HS-27A (cell line): ENCODE measurements at places on chromosomes 2 and 18.
A peak's percentile ranks its signal among the peaks of the same experiment; 100 is the strongest.

DNA sequence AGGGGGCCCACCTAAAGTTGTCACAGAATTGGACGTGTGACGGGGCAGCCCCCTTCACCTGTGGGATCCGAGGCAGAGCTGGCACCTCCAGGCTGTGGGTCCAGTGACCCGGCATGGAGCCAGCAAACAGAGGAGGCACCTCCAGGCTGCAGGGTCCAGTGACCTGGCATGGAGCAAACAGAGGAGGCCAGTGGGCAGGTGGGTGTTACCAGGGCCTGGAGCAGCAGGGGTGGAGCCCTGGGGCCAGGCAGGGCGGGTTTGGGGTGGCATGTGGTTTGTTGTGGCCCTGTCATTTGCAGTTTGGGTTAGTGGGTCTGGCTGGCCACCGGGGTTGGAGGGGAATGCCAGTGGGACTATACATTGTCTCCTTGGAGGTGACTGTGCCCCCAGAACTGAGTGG, 68.2 kb downstream of the HPCAL1 start:
- no peak for DNase-seq

DNA sequence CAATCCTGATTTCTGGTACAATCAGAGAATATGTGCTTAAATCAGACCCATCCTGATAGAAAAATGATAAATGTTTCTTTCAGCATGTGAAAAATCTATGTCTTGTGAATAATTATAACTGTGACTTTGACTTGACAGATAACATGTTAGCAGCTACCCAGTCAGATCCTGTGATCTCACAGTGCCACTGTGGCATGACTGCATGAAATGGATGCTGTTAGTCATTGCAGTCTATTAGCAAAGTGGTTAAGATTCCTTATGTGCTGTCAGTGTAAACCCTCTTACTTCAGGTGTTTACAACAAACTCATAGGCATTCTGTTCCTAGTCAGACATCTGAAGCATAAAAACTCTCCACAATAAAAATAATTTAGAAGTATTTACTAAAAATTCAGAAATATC, 244.6 kb upstream of the RND3 start:
- no peak for DNase-seq

GRCh38 chr2:58720770-58721697, 479.9 kb upstream of the FANCL start:
- no peak for DNase-seq

- no peak for DNase-seq
Measured at GRCh38 chr2:170145191-170145590, 32.8 kb upstream of the MYO3B start.

DNA sequence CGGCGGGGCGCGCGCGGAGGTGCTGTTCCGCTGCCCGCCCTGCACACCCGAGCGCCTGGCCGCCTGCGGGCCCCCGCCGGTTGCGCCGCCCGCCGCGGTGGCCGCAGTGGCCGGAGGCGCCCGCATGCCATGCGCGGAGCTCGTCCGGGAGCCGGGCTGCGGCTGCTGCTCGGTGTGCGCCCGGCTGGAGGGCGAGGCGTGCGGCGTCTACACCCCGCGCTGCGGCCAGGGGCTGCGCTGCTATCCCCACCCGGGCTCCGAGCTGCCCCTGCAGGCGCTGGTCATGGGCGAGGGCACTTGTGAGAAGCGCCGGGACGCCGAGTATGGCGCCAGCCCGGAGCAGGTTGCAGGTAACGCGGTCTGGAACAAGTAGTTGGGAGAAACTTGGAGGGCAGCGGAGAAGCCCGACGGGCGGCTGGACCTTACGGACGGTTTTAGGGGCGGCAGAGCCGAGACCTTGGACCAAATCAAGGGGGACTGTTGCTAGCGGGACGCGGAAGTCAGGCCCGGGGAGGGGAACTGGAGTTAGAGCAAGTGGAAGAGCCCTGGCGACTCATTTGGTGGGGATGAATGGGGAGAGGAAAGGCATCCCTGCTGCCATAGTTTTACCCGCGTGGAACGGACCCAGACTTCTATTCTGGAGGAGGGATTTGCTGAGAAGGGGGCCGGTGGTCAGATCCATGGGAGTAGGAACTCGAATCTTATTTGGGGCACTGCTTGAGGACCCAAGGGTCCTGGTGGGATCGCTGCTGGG, 573 bp downstream of the IGFBP2 start:
- no peak for DNase-seq

- DNase-seq, result no peak
Measured at GRCh38 chr18:59909289-59910036, 9.7 kb downstream of the PMAIP1 start.

DNA sequence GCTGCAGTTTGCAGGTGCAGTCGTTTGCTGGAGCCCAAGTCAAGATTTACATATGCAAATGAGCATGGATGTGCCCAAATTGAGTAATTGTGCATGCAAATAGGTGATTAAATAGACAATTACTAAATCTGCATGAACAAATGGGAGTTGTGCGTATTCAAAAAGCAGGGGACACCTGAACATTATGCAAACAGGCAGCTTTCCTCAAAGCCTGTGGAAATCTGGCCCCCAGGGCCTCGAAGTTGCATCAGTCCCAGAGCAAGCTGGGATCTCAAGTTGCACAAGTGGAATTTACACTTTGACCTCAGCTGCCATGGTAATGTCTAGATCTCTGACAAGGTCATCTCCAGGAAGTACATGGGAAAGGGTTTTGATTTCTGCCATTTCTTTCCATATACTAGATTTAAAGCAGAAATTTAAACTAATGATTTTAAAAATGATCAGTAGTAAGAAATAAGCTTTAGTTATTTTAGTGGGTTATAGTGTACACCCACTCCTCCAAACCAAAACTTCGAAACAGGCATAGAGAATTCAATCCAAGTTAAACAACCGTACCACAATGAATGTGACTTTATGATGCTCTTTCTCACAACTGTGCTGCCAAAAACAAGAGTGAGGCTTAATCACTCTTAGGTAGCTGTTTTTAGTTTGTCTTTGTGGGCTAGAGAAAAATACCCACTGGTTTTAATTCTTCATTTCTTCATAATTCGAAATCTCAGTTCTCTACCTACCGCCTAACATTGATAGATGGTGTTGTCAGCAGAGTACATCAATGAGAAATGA, 110.7 kb downstream of the RND3 start:
- no peak for DNase-seq

- DNase-seq, result no peak
Measured at GRCh38 chr2:96157649-96158553, 12.7 kb upstream of the DUSP2 start.

DNA sequence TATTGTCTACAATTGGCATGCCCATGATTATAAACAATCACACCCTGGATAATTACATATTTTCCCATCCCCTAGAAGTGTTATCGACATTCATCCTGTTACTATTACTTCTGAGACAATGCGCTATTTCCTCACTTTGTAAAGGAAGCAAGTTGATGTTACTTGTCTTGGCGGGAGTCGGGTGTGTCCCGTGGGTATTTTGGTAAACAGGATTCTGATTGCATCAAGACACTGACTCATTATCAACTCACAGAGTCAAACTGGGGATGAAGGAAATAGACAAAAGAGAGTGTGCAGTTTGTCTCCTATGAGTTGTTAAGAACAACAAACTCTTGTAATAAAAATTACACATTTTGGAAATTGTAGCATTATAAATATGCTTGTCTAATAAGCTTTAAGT, 142.7 kb downstream of the GALR1 start:
- no peak for DNase-seq

GRCh38 chr2:10848541-10848940, 36.0 kb upstream of the PDIA6 start:
- DNase-seq, result no peak

DNA sequence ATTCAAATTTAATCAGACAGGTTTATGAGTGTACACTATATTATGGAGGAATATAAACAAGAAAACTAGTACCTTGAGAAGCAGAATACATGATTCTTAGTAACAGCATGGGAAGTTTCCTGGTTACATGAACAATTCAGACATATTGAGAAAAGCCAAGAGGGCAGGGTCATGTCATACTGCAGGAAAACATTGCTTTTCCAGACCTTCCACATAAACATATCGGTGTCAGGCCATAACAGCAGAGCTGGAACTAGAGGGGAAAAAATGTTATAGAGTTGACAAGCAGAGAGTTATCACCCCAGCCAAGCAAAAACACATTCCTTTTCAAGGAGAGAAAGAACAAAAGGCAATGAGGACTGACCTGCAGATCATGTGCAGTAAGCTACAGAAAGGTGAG, 74.7 kb upstream of the ZNF236 start:
- no peak for DNase-seq

DNA sequence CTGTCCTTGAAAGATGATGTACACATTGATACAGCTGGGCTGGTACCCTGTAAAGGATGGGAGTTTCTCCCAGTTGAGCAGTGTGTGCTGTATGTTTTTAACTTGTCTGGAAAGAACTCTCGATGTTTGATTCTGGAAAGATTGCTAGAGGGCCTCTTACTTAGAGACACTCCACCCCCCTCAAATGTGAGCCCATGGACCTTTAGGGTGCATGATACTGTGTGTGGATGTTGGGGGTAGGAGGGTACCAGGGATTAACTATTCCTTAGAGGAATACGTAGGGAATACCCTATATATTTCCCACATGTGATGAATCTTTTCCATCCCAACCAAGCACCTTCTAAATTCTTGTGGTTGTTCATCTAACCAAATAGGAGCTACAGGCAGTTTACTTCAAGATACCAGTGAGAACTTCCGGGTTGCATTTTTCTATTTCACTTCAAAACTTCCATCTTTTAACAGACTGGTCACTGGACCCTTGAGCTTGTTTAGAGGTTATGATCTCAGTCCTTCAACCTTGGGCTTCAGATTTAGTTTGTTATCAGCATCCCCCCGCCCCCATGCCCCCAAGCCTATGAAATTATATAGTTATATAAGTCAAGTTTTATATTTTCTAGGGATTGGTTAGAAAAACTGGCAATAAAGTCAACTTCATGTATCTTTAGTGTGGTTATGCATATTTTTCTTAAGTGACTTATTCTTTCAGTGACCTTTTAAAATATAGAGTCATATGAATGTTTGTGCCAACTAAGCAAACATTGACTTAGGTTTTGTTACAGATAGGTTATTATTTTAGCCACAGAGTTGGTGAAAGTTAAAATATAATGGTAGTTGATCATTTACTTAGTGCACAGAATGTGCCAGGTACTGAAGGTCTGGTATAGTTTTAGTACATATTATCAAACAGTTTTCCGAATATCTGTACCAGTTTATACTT, 18.2 kb downstream of the AFTPH start:
- DNase-seq, result no peak

GRCh38 chr2:219142329-219142728, 18.3 kb downstream of the NHEJ1 start:
- peak; percentile 75 for DNase-seq

DNA sequence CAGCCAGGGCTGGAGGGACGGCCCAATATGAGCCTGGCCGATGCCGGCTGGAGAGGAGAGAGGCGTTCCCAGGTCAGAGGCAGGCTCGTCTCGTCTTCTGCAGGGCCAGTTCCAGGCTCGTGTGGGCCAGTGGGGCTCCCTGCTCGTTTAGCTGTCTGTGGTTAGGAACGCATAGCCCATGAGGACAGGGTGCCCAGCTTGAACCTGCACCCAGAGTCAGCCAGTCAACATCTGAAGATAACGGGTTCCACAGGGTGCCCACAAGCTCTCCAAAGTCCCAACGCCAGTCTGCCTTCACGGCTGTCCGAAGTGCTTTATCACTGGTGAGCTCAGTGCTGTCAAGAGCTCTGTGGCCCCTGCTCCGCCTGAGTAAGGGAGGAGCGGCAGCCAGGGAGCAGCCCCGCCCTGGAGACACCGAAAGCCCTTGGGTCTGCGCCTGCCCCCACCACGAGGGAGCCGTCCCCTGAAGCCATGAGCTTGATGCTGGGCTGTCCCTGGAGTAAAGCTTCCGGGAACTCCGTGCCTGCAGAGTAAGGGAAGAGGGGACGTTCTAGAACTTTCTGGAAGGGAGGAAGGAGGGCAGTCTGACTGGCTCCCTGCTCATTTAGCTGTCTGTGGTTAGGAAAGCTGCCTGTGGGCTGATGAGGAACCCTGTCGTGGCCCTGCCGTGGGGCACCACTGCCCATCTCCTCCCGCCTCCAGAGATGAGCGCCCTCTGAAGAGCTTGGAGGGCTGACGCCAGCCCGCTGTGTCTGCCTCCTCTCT, 2.7 kb upstream of the HSBP1L1 start:
- DNase-seq, result no peak

DNA sequence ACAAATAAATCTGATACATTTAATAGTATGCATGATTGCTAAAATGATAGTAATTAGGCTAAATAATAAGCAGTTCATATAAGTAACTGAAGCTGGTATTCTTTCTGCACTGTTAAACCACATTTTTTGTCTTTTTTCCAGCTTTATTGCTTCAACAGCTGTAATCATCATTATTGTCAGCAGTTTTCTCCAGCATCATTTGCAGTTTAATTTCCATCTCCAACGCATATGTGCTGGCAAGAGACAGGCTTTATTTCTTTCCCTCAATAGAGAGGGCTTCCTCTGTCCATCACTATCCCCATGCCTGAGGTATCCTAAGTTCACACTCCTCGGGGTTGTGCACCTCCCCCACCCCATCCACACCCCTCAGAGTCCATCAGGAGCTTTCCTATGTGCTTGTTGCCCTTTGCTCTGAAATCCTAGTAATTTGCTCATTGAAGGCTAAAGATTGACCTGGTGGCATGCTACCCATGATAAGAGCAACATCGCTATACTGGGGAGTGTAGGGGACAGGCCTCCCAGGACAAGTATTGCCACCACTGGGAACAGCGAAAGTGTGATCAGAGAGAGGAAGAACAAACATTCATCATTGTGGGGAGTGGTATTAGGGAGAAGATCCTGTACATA, 37.1 kb downstream of the B4GALT6 start:
- no peak for DNase-seq
